A549 (cell line): ENCODE measurements at places on chromosomes 5 and 9. TPM values are rescaled to one million over a fixed set of nuclear protein-coding genes. Genes with fewer than 3 reads are reported as not detected.
A peak's percentile ranks its signal among the peaks of the same experiment; 100 is the strongest.

DNA sequence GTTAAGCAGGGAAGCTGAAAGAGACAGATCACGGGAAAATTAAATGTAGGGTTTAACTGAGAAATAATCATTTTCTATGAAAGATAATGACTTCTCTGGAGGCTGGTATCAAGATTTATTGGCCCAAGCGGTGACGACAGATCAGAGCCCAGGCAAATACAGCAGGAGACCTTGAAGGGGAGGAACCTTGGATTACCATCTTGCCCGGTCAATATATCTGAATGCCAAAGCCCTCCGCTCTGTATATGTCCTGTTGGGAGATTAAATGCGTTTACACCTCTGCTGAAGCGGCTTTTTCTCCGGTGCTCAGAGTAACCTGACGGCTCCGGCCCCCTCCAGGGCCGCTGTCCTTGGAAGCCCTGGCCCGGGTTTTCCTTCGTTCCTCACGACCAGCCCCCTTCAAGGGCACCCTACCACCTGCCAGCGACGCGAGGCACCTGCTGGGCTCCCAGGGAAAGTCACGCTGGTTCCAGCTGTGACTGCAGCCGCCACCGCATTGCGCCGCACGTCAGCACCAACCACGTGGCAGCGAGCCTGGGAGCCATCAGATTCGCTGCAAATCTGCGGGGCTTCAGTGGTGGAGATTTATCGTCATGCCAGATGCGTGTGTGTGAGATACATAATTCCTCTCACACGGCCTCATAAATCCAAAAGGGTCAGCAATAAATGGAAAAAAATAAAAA lies 4.4 kb upstream of the QSOX2 start:
- DNase-seq = no peak

Gene SLC28A3
- polyA plus RNA-seq = not detected in 3 replicates

GRCh38 chr5:9188131-9188530 lies 357.7 kb downstream of the SEMA5A start:
- no peak for DNase-seq

DNA sequence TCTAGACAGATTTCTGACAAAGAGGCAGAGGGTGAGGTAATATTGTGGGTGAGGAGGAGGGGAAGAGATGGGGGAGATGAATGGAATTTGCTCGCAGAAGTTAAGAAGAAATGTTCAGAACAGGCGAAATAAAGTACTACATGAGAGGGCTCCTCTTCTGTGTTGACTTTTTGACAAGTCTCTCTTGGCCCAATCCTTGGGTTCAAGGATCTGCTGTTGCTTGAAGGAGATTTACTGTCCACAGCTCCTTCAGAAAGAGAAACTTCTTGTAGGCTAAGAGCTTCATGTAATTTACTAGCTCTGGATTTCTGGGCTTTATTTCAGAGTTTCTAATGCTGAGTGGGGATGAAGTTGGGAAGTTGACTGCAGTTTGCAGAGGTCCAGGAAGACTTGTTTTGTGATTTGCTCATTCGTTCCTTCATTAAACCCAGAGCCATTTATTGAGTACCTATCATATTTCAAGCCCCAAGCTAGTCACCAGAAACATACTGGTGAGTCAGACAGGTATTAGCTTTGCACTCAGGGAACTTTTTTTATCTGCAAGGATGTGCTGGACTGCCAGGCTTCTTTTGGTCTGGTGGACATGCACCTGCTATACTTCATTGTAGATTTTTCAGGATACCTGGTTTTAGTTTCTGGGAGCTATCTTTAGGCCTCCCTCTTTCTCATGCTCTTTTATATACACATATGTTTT lies 402.9 kb upstream of the CLINT1 start:
- DNase-seq = no peak

- no peak for DNase-seq
These were observed 163.5 kb upstream of the OTULINL start for GRCh38 chr5:14417792-14418765.

Gene TLE1
- 45.8 to 53.4 TPM (median 51.7 TPM) in 3 replicates for polyA plus RNA-seq

Gene MTAP
- 35.4 to 47.5 TPM (median 35.6 TPM) in 3 replicates for polyA plus RNA-seq

GRCh38 chr9:12859704-12860251 lies 85.0 kb downstream of the LURAP1L start:
- DNase-seq = peak; percentile 83

- peak; percentile 77 for DNase-seq
These were observed 132.9 kb upstream of the NR3C1 start for GRCh38 chr5:143536364-143536763.

- no peak for DNase-seq
These were observed 293.6 kb downstream of the ACTL7B start for GRCh38 chr9:108562176-108562575.

DNA sequence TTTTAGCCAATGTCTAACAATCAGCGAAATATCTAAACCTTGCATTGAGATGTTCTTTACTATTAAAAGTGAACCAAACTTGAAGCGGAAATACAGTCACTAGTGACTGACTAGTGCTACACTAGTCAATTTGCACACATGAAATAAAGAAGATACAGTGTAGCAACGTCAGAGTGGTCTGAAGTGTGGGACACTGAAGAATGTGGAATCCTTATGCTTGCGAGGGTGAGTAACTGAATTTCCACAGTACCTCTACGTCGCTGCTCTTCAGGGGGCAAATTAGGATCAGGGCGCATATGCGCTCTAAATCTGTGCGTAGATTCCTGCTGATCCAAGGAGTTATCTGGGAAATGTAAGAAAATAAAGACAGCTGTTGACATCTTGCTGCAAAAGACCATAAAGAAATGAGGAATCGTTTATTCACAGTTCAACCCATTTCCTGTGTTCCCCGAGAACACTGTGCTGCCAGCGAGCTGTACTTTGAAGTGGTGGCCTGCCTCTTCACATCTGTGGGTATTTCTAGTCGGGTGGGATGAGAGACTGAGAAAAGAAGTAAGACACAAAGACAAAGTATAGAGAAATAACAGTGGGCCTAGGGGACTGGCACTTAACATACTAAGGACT lies 39.8 kb upstream of the FLT4 start:
- no peak for DNase-seq

Gene GEMIN5
- 19.6 to 23.1 TPM (median 20.2 TPM) in 3 replicates for polyA plus RNA-seq

GRCh38 chr5:172878933-172879752 lies 45.1 kb downstream of the ERGIC1 start:
- no peak for DNase-seq
